ENCODE measurements at places on chromosomes 6 and 20.

DNA sequence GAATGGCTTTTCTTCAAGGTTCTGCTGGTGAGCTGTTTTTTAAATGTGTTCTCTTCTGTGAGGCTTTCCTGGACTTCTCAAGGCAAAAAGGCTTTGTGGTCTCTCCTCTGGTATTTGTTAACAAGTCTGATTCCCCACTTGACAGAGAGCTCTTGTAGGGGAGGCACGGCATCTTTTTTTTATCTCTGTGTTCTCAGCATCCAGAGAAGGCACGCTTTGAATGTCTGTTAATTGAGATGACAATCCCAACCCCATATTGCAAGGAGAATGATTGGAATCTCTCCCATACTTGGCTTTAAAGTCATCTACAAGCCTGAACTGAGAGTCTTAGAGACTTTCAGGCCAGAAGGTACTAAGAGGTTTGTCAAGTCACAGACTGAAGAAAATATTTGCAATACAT is 22.6 kb downstream of the EDN1 start:
- DNase-seq = no peak

DNA sequence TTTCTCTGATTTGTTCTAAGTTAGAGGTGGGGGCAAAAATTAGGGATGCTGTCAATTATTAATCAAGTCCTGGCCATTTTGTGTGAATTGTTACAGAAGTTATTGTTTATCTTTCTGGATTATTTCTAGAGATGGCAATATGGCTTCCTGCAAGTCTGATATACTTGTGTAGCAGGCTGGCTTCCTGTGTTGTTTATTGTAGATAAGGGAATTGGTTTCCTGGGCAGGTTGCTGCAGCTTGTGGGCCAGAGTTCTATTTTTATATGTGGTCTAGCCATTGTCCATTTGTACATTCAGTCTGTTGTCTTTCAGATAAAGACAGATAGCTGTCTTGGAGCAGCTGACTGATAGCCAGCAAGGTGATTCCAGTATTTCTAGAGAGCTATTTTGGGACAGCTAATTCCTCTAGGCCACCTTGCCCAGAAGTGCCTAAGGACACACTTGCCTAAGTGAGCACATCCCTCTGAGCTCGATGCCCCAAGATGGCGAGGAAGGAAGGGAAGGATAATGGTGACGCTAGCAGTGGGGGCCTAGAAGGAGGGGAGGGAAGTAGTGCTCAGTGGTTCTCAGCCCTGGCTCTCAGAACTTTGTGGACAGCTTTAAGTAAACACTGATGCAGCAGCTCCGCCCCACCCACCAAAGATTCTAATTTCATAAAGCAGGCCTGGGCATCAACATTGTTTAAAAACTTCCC is 25.5 kb downstream of the DDO start:
- DNase-seq = no peak

DNA sequence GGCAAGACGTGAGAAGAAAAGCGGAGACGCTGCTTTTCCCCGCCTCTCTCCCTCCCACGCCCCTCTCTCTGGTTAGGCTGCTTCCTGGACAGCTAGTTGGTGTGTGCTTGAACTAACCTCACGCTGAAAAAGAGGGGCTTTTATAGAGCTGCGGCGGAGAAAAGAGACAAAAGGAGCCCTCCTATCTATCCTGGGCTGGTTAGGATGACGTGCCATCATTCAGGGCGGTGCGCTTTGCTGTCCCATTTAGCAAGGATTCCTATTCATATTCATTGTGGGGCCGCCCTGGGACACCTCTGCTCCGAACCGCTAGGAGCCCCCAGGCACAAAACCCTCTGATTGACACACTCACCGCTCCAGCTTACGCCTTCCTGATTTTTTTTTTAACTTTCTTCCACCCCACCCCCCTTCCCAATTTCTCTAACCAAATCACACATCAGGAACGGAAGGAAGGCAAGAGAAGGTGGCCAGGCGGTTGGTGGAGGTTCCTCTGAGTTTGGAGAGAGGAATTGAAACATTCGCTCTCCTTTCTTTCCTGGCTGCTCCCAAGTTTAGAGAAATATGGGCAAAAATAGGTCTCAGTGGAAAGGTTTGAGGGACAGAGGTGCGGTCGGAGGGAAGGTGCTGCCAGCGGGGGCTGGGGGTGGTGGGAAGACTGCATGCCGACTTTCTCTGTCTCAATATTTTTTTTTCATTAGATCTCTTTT is at the start of gene OLIG3:
TSS of gene OLIG3 (minus strand) at position 114 of the 707 bp plus-strand sequence. CDS start 224 bp downstream, outside the sequence.
- no peak for DNase-seq

DNA sequence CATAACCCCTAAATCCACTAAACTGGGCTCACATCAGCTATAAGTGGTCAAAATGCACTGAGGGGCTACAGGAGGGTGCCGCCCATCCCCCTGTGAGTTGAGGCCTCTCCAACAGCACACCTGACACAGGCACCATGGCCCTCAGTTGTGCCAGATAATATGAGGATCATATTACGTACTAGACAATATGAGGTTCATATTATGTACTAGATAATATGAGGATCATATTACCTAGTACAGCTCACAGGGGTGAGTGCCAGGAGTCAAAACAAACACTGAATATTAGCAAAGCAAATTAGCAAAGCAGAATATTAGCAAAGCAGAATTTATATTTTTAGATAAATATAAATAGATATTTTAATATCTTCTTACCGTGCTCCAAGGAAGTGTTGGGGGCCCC is 35.3 kb downstream of the CD24 start:
- DNase-seq = no peak

GRCh38 chr20:51354191-51354768 is 188.2 kb downstream of the NFATC2 start:
- DNase-seq = peak; percentile 60

DNA sequence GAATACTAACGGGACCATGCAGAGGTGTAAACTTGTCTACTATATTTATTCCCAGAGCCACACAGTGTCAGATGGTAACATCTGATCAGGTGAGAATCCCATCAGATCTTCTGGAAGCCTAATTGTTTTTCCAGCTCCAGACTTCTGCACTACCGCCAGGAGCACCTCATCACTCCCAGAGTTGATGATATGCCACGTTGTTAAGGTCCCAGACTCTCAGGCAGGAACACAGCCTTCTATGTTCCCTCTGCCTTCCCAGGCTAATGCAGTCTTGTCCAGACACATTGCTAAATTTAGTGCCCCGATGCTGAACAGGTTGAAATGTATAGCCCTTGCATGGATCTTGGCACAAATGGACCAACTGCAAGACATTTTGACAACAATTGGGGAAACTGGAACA is 86.2 kb downstream of the PROKR2 start:
- DNase-seq = no peak

GRCh38 chr6:134363323-134364039 is 45.6 kb upstream of the SGK1 start:
- DNase-seq = peak; percentile 35

DNA sequence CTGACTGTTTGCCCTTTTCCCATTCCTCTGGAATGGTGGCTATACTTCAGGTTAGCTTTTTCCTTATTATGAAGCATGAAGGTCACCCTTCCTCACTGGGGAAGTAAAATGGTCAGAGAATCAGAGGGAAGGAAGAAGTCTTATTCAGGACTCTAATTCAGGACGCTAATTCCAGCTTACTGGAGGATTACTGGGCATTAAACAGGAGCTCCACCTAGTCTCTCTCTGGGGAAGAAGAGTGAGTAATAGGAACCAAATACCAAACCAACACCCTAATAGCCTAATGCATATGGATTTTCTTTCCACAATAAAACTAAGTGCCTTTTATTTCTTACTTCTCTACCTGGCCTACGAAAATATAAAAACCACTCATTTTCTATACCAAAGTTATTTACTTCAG is 10.1 kb downstream of the CRISP1 start:
- DNase-seq = no peak

GRCh38 chr20:60754856-60755255 is 497.2 kb upstream of the CDH4 start:
- no peak for DNase-seq

DNA sequence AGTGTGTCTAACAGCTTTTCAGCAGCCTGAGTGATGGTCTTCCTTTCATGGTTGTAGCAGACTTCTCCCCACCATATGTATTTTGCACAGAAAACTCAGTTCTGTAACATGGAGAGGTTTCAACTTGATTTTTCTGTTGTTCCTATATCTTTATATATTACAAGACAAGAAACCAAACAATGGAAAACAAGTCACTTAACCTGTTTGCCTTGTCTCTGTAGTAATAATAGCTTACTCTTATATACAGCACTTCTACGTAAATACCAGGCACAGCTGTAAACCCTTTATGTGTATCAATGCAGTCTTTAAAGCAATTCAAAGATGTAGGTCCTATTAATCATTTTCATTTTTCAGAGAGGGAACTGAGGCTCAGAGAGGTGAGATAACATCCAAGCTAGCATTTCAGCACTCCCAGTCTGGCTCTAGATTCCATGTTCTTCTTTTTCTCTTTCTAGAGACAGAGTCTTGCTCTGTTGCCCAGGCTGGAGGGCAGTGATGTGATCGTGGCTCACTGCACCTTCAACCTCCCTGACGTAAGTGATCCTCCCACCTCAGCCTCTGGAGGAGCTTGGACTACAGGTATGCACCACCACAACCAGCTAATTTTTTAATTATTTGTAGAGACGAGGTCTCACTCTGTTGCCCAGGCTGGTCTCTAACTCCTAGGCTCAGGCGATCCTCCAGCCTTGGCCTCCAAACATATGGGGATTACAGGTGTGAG is 90.4 kb downstream of the DTNBP1 start:
- DNase-seq = no peak

DNA sequence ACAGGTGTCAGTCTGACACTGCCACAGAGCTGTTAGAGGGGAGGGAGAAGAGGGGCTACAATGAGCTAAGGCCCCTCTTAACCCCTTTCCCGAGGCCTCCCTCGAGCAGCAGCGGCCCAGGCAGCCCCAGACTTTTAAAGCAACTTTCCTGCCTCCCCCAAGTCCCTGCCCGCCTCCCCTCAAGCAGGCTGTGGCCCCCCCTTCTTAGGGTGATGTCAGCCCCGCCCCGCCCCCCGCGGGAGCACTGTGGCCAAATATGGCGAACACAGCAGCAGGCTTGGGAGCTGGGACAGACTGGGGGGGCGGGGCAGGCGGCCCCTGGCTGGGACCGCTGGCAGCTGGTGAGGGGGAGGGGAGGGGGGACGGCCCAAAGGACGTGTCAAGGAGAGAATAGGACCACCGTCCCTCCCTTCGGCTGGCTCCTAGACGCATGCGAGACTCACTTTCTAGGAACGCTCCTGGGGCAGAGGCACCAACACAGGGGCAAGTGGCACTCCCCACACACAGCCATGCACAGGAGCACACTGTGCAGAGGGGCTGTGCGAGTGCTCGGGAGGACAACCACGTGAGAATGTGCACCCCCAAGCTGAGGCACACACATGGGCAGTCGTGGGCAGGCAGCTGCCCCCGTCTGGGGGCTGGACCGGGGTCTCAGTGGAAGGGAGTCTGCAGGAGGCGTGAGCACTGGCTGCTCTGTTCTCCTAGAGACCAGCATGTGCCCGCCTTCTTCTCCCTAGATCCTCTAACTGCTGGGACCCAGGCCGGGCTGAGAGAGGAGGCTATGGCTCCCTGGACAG is 6.7 kb downstream of the TEAD3 start:
- DNase-seq = no peak

DNA sequence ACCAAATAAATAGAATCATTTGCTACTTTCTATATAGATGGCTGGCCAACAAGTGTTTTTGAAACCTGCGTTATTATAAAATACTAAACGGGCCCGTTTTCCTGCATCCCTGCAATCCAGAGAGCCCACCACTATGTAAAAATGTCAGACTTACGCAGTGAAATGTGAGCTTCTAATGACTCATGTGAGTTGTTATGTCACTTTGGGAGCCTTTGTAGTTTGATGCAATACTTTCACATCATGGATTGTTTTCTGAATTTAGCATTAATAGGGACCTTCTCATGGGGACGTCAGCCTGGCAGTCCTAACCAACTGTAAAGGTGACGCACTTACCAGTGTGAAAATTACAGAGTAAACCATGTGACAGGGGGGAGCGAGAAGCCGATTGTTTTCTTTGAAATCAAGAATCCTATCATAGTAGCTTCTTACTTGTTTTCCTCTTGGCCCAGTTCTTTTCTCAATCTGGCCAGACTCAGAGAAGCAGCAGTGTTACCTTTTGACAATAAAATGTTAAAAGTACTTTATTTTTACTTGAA is 75.3 kb downstream of the SSR1 start:
- no peak for DNase-seq

DNA sequence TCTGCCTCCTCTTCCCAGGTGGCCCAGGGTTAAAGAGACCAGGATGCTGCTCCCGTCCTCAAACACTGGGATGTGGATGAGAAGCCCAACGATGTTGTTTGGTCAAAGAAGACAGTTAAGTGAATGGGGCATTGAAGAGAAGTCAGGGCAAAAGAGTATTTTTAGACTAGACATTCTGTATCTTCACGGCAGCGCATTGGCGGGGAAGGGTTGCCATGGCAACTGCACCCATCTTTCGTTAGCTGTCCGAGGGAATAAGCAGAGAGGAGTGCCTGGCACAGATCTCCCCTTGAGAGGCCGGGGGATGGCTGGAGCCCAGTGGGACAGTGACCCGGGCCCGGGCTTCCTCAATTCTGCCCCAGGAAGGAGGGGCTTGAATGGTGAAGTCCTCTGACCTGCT is 56.4 kb upstream of the GPR31 start:
- DNase-seq = no peak

- DNase-seq = no peak
These were observed 5.3 kb downstream of the LINC00237 start for GRCh38 chr20:21100578-21101452.

DNA sequence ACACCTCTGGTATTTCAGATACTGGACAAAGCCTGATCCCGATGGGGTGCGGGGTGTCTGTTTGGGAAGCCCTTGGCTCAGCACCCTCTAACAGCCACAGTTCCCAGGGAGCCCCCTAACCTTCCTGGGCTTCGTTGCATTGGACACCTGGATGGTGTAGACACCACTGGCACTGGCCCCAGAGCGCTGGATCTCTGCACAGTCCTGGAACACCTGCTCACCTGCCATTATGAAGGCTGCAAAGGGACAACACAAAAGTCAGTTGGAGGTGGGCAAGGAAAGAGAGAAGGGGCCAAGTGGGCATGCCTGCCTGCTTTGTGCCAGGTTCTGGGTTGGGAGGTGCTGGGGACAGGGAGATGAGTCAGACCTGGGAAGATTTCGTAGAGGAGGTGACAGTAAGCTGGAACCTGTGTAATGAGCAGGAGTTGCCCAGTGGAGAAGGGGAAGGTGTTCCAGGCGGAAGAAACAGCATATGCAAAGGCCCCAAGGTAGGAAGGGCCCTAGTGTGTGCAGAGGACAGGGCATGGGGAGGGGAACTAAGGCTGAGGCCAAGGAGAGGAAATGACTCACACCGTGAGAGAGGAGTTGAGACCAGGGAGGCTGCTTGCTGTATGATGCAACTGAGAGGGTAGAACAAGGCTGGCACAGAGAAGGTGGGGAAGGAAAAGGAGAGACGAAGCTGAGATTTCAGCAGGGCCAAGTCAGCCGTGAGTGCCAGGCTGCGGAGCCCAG is 34.9 kb downstream of the ANGPT4 start:
- no peak for DNase-seq

DNA sequence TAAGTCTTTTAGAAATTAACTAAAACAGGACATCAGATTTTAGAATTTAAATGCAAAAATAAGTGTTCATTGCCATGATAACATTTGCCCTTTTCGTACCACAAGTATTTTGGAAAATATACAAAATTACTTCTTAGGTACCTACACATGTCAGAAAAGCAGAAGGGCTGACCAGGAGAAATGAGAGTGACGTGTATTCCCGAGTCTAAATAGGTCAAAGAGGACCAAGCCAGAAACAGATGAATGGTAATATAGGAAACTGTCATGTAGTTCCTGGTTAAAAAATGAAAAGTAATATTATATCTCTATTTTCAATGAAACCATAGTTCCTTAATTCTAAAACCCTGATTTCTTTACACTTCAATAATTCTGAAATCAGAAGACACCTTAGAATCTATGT is 126.2 kb downstream of the IPCEF1 start:
- DNase-seq = no peak

- no peak for DNase-seq
These were observed 199.3 kb downstream of the LRFN2 start for GRCh38 chr6:40387871-40388264.

Measured in amniotic stem cell (primary cell).